ENCODE measurements at places on chromosomes 11 and 22.

GRCh38 chr22:43363315-43364168 lies 20.4 kb upstream of the SCUBE1 start:
- no peak for DNase-seq

DNA sequence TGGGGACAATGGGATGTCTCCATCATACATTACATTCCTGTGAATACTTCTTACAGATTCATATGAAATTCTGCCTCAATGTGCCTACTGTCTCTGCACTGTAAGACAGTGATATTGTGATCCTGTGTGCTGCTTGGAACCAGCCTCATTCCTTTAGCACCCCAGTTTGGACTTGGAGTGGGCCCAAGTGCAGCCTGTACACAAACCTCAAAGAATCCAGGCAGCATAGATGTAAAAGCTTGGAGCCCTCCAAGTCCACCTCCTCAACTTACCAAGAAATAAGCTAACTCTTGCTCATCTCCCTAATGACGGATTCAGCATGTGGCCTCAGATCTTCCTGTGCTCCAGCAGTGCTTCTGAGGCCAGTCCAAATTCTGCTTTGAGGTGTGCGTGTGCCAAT lies 24.4 kb downstream of the GRAP2 start:
- DNase-seq = no peak

DNA sequence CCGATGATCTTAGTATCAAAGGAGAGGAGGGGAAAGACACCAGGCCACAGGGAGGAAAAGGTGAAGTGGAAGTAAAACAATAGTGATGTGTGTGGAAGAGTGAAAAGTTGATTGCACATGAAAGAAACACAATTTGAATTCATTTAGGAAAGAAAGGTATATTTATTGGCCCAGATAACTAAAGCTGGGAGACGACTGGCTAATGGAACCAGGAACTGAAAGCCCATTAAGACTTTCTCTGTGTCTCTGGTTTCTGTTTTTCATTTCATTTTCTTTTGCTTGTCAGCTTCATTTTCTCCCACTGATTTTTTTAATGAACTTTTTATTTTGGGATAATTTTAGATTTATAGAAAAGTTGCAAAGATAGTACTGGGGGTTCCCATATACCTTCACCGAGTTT lies 5.1 kb upstream of the DCHS1 start:
- no peak for DNase-seq

GRCh38 chr22:43364169-43364435 lies 20.9 kb upstream of the SCUBE1 start:
- DNase-seq = no peak

DNA sequence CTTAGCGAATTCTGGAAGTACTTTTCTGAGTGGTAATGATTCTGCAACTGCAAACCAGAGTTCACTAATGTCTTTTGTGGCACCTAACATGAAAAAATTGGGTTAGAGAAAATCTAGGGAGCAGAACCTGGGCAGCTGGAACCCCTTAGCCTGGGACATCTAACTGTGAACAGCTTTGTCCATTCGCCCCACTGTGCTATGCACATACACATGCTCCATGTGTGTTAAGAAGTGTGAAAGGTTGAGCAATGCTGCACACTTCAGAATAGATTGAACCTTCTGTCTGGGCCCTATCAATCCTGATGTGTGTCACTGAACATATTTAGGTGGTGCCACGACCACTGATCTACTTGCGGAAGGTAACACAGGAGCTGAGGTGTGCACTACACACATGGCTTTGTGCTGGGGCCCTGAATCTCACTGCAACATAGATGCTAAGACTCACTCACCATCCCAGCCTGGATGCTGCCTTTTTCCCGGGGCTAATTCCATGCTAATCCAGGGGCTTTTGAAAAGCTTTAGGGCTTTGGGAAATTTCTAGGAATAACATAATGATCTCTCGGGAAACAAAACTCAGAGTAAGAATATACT lies 976.2 kb downstream of the NTM start:
- no peak for DNase-seq

GRCh38 chr11:32478277-32478731 lies 43.0 kb upstream of the WT1 start:
- no peak for DNase-seq
